ENCODE measurements at places on chromosomes 4 and X.

DNA sequence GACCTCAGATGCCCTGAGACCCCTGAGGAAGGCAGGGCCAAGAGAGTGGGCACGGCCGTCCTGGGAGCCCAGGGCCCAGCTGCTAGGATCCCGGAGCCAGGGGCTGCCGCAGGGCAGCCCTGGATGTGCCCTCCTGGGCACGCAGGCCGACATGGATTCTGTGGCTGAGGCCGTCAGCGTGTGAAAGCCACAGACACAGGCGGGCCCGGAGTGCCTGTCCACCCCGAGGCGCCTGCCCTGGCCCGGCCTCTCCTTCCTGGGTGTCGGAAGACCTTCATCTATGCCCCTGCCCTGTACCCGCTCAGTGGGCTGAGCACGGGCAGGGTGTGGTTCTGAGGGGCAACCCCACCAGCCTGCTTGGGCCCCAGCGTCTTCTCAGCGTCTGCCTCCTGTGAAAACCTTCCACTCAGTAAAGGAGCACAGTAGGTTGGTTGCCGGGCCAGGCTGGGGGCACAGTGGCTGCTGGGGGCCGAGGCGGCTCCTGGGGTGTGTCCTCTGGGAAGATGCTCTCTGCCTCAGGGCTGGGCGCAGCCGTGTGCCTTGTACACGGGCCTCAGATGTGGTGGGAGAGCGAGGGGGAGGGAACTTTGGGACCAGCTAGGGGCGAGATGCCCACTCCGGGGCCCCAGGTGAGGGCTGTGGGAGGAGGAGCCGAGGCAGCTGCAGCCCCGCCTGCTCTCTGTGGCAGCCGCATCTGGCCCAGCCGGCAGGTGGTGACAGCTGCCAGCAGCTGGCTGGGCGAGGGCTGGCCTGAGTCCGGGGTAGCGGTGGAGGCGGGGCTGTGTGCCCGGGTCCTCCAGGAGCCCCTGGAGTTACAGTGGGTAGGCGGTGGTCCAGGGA lies 20.8 kb downstream of the FGFRL1 start:
- DNase-seq, result no peak

- DNase-seq, result no peak
Measured at GRCh38 chr4:2667428-2667827, 88.7 kb downstream of the TNIP2 start.

- DNase-seq, result no peak
Measured at GRCh38 chr4:6852582-6852981, 57.0 kb upstream of the TBC1D14 start.

DNA sequence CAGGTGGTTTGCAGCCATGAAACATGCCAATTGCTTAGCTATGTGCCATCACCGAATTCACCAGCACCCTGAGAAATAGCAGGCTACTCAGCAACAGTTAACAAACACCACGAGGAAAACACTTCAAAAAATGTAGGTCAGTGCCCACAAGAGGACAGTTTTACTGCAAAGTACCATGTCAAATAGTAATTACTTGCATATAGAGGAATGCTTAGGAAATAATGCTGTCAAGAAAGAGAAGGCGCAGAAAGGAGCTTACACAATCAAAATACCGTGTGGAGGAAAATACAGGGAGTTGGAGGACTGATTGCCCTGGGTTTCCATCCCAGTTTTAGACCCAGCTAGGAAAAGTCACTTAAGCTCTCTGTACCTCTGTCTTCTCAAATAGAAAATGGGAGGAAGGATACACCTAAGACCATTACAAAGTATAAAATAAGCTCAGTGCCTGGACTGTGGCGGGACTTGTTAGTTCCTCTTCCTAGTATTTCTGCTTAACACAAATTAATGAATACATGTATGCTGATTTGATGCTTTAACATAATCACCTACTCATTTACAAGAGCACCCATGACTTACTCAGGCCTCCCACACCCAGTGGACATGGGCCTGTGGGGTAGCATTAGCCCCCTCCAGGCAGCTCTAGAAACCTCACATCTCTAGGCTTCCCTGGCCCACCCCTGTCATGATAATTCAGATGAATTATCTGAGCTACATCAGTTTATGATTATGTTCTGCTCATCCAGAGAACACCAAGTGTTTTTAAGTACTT lies 44.5 kb upstream of the IL21 start:
- no peak for DNase-seq

- peak; percentile 51 for DNase-seq
Measured at GRCh38 chrX:136214551-136214950, 36.6 kb downstream of the MAP7D3 start.

- peak; percentile 33 for DNase-seq
Measured at GRCh38 chr4:89306486-89307177, 968 bp downstream of the GPRIN3 start.

GRCh38 chr4:183631577-183632198 lies 27.3 kb downstream of the RWDD4 start:
- no peak for DNase-seq

DNA sequence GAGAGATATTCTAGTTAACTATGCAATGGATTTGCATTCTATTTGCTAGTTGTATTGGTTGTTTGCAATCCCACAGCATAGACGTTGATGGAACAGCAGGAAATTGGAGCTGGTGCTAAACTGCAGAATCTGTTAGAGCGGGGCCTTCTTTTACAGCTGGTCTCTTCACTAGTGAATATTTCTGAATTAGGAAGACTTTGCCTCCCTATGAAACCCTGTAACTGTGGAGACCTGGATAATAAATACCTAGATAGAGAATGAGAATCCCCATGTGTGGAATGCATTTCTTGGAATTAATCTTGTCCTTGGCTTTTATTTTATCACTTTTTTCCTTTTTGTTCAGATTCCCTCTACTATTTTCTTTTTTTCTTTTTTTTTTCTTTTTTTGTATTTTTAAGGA lies 109.7 kb downstream of the SHROOM3 start:
- no peak for DNase-seq

GRCh38 chrX:120262859-120263708 lies 12.5 kb downstream of the ZBTB33 start:
- DNase-seq, result peak; percentile 13

GRCh38 chr4:123423819-123424218 lies 27.2 kb downstream of the SPRY1 start:
- DNase-seq, result no peak

GRCh38 chr4:139556724-139557555 lies 921 bp upstream of the SETD7 start:
- DNase-seq, result peak; percentile 89

GRCh38 chr4:46211406-46211805 lies 87.6 kb upstream of the GABRG1 start:
- DNase-seq, result no peak

DNA sequence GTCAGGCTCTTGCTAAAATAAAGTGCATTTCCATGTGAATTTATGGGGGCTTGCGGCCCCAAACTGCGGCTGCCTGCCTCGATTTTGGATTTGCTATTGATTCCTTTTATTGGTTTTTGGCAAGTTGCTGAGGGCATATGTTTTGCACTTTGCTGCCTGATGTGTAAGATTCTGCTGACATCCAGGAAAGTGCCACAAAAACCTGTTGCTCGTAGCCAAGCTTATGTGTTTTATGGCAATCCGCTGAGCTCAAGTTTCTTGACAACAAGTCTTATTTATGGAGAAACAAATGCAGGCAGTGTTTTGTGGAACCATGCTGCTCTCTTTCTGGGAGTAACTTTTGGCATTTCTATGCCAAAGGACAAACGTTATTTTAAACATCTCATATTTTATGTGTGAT lies 97.3 kb upstream of the DDIT4L start:
- no peak for DNase-seq

DNA sequence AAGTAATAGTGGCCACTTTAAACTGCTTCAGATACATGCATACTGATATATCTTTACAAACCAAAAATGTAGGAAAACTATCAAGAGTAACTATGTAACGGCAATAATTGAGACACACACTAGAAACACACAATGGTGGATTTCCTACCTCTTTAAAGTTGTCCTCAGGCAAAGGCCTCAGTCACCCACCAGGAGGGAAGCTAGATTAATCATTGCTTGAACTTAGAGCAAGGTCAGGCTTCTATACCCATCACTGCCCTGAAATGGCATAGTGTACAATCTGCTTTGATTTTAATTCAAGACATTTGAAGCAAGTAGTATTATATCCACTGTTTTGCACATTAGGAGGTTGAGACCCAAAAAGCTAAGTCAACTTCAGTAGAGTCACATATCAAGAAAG lies 110.9 kb downstream of the AREG start:
- DNase-seq, result no peak

DNA sequence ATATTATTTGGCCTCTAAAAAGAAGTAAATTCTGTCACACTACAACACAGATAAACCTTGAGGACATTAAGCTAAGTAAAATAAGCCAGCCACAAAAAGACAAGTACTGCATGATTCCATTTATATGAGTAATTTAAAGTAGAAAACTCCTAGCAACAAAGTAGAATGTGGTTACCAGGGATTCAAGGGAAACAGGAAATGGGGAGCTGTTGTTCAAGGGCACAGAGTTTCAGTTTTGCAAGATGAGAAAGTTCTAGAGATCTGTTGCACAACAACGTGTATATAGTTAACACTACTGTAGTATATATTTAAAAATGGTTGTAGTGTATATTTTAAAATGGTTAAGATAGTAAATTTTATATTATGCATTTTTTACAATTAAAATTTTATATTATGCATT lies 25.4 kb downstream of the SEC31A start:
- DNase-seq, result no peak

DNA sequence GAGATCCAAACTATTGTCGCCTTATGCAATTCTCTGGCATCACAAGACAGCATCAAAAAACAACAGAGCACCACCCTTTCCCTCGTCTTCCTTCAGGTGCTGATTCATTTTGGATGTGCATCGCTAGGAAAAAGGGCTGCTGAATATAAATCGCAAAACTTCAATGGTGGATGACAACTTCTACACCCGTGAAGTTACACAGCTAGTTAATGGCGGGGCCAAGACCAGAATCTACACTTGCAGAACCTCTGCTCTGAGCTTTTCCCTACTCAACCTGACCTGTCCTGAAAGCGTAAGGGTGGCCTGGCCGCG lies 674 bp downstream of the GNPDA2 start:
- DNase-seq, result no peak

- DNase-seq, result no peak
Measured at GRCh38 chrX:14504960-14505538, 24.3 kb upstream of the GLRA2 start.

- DNase-seq, result no peak
Measured at GRCh38 chr4:130233377-130234047, 1137.6 kb downstream of the C4orf33 start.

- no peak for DNase-seq
Measured at GRCh38 chr4:145213245-145213644, 32.9 kb upstream of the OTUD4 start.

DNA sequence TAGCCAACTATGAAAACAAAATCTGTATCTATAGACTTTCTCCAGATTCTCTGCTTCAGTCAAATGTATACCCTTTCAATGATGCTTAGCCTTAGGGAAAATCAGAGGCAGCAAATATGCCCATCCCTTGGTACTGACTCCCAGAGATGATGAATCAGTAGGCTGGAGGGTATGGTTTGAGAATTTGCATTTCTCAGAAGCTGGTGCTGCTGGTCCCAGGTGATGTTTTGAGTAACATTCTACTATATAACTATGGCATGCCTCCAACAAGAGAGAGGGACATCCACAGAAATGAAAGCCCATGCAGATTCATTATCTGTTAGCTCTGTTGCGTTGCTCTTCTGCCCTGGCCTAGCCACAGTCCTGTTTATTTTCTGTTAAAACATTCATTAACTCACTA lies 13.6 kb downstream of the TNIP3 start:
- no peak for DNase-seq

DNA sequence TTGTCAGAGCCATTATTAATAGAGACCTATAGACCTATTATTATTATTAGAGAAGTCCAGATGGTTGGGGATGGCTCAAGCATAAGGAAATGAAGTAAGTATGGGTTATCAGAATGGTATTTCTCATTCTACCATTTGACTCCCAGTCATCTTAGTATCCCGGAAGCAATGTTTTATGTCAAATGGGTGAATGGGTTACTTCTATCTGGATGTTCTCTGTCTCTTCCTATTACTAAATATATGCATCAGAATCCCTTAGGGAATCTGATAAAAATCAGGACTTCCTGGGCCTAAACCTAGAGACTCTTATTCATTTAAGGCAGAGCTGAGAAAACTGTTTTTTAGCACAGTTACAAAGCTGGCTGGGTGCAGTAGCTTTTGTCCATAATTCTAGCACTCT lies 149.9 kb downstream of the SLC10A7 start:
- no peak for DNase-seq

GRCh38 chrX:110938977-110939732 lies 143.5 kb upstream of the CHRDL1 start:
- no peak for DNase-seq

- DNase-seq, result peak; percentile 83
Measured at GRCh38 chr4:181504924-181505323, 738.3 kb upstream of the TENM3 start.

DNA sequence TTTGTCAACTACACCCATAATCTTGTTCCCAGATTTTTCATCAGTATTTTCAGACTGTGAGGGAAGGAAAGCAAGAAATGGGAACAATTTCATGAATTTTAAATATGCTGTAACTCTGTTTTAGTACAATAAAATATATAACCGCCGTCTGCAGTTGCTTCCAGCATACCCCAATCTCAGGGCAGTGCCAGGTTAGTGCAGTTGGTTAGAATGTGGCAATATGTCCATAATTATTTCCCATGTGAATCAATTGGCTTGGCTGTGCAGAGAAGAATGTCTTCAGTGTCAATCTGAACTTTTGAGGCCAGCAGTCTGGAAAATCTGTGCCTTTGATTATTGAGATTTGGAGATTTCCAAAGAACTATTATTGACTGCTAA lies 5.0 kb upstream of the MMAA start:
- DNase-seq, result no peak

DNA sequence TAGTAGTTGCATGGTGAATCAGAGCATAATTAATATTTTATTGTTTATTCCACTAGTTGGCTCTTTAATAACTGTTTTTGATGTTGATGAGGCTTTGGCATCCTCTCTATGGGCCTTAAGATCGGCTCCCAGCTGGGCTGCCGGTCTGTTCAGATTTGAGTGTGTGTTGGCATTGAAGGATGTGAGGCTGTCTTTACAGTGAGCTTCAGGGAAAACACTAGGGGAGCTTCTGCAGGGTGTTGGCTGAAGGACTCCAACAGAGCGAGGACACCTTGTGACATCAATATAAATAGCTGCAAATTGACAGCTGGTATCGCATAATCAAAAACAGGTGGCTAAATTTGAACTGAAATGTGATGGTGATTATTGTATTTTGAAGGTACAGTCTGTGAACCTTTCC lies 322.0 kb downstream of the FSTL5 start:
- peak; percentile 1 for DNase-seq

DNA sequence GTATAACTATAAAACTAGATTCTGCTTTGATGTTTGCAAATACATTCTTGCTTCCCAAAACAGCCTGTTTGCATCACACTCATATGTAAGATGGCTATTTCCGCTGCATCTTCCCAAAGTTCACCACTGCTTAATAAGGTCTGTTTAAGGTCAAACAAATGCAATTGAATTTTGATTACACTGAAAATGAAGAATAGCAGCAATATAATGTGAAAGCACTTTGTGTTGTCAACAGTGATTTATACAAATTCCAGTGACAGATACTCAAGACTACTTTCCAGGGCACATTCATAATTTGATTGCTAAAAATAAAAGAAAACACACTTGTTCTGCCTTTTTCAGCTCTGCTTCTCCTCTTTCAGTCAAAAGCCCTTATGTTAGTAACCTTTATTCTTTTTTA lies 8.1 kb upstream of the PGAM4 start:
- DNase-seq, result no peak

- DNase-seq, result no peak
Measured at GRCh38 chr4:96063639-96064038, 223.7 kb downstream of the PDHA2 start.

Measured in eye (tissue), 1 donor.